Heart left ventricle (tissue), 16 donors: ENCODE measurements at places on chromosomes 3 and 15.

DNA sequence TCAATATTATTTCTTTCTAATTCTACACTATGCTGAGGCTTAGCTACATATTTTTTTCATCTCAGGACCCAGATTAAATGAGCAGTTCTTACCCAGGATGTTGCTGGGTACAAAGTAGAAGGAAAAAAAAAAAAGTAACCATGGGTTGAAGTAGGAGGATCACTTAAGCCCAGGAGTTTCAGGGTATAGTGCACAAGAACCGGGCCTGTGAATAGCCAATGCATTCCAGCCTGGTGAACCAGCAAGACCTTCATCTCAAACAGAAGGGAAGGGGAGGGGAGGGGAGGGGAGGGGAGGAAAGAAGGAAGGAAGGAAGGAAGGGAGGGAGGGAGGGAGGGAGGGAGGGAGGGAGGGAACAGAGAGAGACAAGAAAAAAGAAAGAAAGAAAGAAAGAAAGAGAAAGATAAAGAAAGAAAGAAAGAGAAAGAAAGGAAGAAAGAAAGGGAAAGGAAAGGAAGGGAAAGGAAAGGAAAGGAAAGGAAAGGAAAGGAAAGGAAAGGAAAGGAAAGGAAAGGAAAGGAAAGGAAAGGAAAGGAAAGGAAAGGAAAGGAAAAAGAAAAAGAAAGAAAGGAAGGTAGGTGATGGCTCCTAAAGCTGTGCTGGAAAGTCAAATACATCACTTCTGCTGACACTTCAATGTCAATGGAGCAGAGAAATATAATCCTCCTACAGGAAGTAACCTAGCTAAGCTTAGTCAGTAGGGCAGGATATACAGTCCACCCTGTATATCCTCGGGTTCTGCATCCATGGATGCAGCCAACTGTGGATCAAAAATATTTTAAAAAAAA is 206.8 kb upstream of the TGFBR2 start:
- no peak for DNase-seq

GRCh38 chr3:169596126-169596525 is 67.4 kb downstream of the MECOM start:
- no peak for DNase-seq

DNA sequence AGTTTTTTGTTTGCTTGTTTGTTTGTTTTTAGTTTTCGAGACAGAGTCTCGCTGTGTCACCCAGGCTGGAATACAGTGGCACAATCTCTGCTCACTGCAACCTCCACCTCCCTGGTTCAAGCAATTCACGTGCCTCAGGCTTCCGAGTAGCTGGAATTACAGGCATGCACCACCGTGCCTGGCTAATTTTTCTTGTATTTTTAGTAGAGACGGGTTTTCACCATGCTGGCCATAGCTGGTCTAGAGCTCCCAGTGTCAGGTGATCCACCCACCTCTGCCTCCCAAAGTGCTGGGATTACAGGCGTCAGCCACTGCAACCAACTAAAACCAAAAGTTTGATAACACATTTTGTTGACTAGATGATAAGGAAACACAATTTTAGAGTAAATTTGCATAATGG is 372.7 kb downstream of the FGF12 start:
- DNase-seq, result no peak

GRCh38 chr3:143831994-143832393 is 16.3 kb downstream of the SLC9A9 start:
- DNase-seq, result no peak

DNA sequence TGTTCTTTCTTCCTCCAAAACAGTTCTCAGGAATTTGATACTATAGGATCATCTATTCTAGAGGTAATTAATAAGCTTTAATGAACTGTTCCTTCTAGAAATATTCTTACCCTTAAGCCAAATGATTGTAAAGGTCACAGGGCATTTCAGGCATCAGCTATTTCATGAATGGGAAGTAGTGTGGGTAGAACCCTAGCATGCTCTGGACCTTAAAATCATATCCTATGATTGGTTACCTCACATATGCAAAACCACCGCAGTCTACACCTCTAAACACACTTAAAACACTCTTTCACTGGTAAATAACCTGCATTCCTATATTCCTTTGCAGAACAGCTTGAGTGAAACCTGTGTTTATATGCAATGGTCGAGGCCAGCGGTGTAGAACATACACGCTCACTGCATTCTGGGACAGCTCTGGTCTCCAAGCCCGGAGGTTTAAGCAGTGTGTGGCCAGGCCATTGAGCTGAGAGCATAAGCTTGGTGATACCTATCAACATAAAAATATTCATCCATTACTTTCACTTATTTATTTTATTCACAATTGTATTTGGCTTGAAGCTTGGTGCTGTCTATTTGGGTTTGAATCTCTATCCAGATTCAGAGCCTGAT is 87.7 kb upstream of the RASGRP1 start:
- no peak for DNase-seq

- DNase-seq, result no peak
These were observed 30.3 kb upstream of the FSTL1 start for GRCh38 chr3:120481081-120481480.

- DNase-seq, result no peak
These were observed 244.0 kb downstream of the THSD4 start for GRCh38 chr15:71359246-71359645.
